DMS 273 treated with DMSO at 0.1 percent for 48 hours (cell line): ENCODE measurements at places on chromosomes 5 and 9.

DNA sequence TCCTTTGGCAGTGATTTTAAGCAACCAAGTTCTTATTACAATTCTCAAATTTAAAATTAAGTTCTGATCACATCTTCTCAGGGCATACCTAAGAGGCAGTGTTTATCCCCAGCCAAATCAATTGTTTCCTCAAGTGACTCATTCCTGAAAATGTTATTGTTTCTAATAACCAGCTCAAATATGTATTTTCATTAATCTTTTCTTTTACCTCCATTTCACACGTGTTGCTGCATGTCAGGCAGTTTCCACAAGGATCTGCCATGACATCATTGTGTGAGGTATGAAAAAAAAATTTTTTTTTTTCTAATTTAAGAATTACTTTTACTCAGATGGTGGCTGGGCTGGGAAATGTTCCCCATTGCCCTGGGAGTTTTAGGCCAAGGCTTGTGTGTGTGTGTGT is 113.0 kb upstream of the NTRK2 start:
- no peak for DNase-seq

- no peak for DNase-seq
These were observed 104.5 kb downstream of the ATP10B start for GRCh38 chr5:160747559-160747958.

DNA sequence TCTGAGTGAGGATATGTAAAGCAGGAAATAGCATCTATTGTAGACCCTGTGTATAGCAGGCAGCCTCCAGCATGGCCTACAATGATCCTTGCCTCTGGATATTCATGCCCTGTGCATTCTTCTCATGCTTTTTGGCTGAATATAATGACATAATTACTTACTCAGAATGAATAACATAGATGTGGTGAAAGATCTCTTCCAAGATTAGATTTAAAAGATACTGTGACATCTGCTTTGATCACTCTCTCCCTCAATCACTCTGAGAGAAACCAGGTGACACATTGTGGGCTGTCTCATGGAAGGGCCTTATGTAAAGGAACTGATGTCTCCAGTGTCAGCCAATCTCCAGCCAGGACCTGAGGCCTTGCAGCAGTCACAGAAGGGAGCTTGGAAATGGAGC is 376.7 kb downstream of the DNAH5 start:
- no peak for DNase-seq

DNA sequence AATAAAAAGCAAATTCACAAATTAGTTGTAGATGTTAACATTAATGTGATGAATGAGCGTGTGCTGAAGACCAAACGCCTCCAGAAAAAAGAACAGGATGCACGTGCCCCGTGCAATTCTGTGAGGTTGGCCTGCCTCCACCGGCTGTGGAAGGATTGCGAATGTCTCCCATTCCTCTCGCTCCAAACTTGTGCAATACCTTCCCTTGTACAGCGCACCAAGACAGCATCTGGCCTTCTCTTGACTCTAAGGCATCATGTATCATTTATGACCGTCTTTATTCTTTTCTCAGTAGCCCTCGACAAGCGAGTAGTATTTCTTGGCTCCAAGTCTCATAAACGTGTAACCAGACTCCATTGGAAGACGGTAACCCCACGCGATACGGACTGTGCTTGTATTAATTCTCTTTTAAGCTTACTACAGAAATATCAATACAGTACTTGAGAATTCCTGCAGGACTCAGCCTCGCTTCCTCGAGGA is 1.5 kb upstream of the TESK1 start:
- no peak for DNase-seq

DNA sequence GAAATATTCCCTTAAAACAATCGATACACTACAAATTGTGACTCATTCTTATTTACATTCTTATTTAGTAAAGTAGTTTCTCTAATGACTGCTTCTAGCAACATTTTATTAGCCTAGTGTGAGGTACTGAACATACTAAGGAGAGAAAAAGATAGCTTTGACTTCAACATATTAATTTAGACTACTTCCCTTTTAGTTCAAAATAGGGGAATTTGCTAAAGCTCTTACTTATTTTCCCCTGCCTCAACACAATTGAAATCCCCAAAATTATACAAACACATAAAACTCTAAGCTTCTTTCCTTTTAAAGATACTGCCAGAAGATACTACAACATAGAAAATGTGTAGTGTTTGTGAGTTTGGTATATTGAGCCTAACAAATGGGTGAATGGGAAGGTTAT is 55.2 kb downstream of the ANXA1 start:
- no peak for DNase-seq

DNA sequence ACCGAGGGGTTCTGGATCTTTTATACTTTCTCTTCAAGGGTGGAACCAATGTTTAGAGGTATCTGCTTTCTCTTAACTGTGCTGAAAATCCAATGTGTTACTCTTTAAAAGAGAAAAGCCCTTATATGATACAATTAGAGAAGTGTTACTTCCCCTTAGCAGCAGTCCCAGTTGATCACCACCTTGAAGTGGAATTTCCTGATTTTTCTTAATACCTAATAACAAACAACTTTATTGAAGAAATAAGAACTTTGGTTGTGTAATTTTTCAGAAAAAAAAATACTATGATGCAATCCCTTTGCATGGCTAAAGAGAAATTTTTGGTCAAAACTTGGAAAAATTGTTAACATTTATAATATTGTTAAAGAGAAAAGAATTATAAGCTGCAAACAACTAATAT is 24.7 kb downstream of the SLC1A3 start:
- no peak for DNase-seq

DNA sequence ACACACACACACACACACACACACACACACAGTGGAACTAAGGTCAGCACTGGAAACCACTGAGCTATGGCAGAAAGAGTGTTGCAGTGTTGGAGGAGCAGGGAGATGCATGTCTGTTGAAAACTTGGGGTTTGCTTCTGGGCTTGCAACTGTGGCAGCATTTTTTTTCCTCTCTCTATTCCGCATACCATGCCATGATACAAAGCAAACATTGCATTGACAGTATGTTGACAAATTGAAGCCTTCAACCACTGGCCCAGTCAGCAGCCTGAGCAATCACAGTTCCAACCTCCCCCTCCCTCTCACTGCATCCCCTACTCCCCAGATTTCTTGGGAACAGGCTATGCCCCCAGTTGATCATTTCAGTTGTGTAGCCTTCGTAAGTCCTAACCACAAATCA is 478.1 kb upstream of the WWC1 start:
- DNase-seq, result no peak
